ENCODE measurements at places on chromosomes 3 and 15. TPM values are rescaled to one million over a fixed set of nuclear protein-coding genes. Genes with fewer than 3 reads are reported as not detected.
A peak's percentile ranks its signal among the peaks of the same experiment; 100 is the strongest.

Gene GHSR
- total RNA-seq: not detected

Gene OR4F6
- not detected for total RNA-seq

Gene ETFA
- total RNA-seq: 99.3 TPM

Gene GCNT3
- not detected for total RNA-seq

Gene PPP1R14D
- not detected for total RNA-seq

Gene RLBP1
- 1.3 TPM for total RNA-seq

Gene MUC20
- total RNA-seq: not detected

Gene CHRM5
- not detected for total RNA-seq

Gene SKOR1
- total RNA-seq: 0.09 TPM

Gene ANKRD34C
- total RNA-seq: not detected

Gene PFN2
- 328 TPM for total RNA-seq

Gene RTP1
- 0.43 TPM for total RNA-seq

- H3K36me3 ChIP-seq: no peaks in the 10 kb centered on the region
- H3K27ac ChIP-seq: no peak overlapping the region
- no peak overlapping the region for H3K4me3 ChIP-seq
These were observed 26.7 kb downstream of the SYNM start for GRCh38 chr15:99131441-99132023.

- no peaks in the 10 kb centered on the region for H3K27me3 ChIP-seq
- H3K36me3 ChIP-seq: no peaks in the 10 kb centered on the region
- no peak overlapping the region for H3K27ac ChIP-seq
- no peak for DNase-seq
- no peak overlapping the region for H3K4me3 ChIP-seq
These were observed 430.7 kb upstream of the CBLB start for GRCh38 chr3:106299300-106300098.

- H3K36me3 ChIP-seq: no peaks in the 10 kb centered on the region
- peaks cover 6% of the 10 kb centered on the region for H3K4me1 ChIP-seq
- no peaks in the 10 kb centered on the region for H3K27me3 ChIP-seq
- DNase-seq: no peak
- H3K4me3 ChIP-seq: no peak overlapping the region
These were observed 24.5 kb upstream of the HDAC11 start for GRCh38 chr3:13455644-13456043.

GRCh38 chr3:23831517-23832394, 26.0 kb downstream of the UBE2E1 start:
- no peak overlapping the region for H3K4me3 ChIP-seq
- H3K27ac ChIP-seq: no peak overlapping the region
- H3K36me3 ChIP-seq: no peaks in the 10 kb centered on the region
- H3K27me3 ChIP-seq: no peaks in the 10 kb centered on the region
- no peak for DNase-seq
- peaks cover 30% of the 10 kb centered on the region for H3K4me1 ChIP-seq

- H3K27me3 ChIP-seq: no peaks in the 10 kb centered on the region
- no peak overlapping the region for H3K4me3 ChIP-seq
- no peak for DNase-seq
- H3K36me3 ChIP-seq: no peaks in the 10 kb centered on the region
- H3K27ac ChIP-seq: no peak overlapping the region
- no peaks in the 10 kb centered on the region for H3K4me1 ChIP-seq
These were observed 9.2 kb upstream of the ENTPD3 start for GRCh38 chr3:40377822-40378221.

DNA sequence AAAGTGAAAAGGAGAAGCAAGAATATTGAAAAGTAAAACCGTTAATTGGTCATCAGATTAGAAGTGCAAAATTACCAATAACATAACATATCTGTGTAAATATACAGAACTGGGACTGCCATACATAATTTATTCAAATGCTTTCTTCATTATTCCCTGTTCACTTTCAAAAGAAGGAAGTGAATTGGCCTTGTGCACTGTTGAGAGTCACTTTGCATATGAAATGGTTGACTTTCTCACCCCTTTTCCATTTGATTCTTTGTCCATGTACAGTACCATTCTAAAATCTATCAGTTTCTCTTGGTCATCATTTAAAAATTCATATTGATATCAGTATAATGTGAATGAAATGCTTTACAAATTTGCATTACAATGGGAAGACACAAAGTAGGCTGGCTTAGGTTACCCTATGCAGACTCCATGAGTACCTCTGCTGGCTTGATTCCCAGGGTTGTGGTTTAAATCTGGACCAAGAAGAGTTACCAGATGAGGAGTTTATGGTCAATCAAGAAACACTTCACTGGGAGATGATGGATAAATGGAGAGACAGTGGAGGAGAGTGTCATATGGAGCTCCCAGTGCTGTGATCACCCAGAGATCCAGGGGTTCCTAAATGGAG, 210.9 kb upstream of the TOPAZ1 start:
- H3K27ac ChIP-seq: no peak overlapping the region
- H3K4me3 ChIP-seq: no peak overlapping the region
- H3K27me3 ChIP-seq: no peaks in the 10 kb centered on the region
- H3K4me1 ChIP-seq: peaks cover 14% of the 10 kb centered on the region
- H3K36me3 ChIP-seq: no peaks in the 10 kb centered on the region

- H3K27ac ChIP-seq: no peak overlapping the region
- no peaks in the 10 kb centered on the region for H3K27me3 ChIP-seq
- no peaks in the 10 kb centered on the region for H3K36me3 ChIP-seq
- H3K4me1 ChIP-seq: peaks cover 12% of the 10 kb centered on the region
These were observed 93.7 kb upstream of the RBMS3 start for GRCh38 chr3:29186982-29187725.

- no peak overlapping the region for H3K4me3 ChIP-seq
- no peak overlapping the region for H3K27ac ChIP-seq
- no peak for DNase-seq
- peaks cover 3% of the 10 kb centered on the region for H3K4me1 ChIP-seq
- peaks cover 5% of the 10 kb centered on the region for H3K36me3 ChIP-seq
These were observed 209.0 kb upstream of the ALCAM start for GRCh38 chr3:105157766-105158085.

- no peaks in the 10 kb centered on the region for H3K27me3 ChIP-seq
- peaks cover 4% of the 10 kb centered on the region for H3K36me3 ChIP-seq
- no peak overlapping the region for H3K4me3 ChIP-seq
- H3K4me1 ChIP-seq: peaks cover 26% of the 10 kb centered on the region
- DNase-seq: no peak
These were observed 581.2 kb downstream of the PYDC2 start for GRCh38 chr3:192042116-192042515.

- no peak overlapping the region for H3K4me3 ChIP-seq
- peaks cover 38% of the 10 kb centered on the region for H3K27me3 ChIP-seq
- peaks cover 7% of the 10 kb centered on the region for H3K4me1 ChIP-seq
- H3K27ac ChIP-seq: no peak overlapping the region
- H3K36me3 ChIP-seq: no peaks in the 10 kb centered on the region
- DNase-seq: no peak
These were observed 18.3 kb upstream of the PKM start for GRCh38 chr15:72249142-72249810.

GRCh38 chr3:9769012-9769411, 735 bp downstream of the CAMK1 start:
- peaks cover 3% of the 10 kb centered on the region for H3K4me1 ChIP-seq
- no peak overlapping the region for H3K27ac ChIP-seq
- H3K4me3 ChIP-seq: peak overlapping the region; percentile 63
- H3K36me3 ChIP-seq: no peaks in the 10 kb centered on the region

DNA sequence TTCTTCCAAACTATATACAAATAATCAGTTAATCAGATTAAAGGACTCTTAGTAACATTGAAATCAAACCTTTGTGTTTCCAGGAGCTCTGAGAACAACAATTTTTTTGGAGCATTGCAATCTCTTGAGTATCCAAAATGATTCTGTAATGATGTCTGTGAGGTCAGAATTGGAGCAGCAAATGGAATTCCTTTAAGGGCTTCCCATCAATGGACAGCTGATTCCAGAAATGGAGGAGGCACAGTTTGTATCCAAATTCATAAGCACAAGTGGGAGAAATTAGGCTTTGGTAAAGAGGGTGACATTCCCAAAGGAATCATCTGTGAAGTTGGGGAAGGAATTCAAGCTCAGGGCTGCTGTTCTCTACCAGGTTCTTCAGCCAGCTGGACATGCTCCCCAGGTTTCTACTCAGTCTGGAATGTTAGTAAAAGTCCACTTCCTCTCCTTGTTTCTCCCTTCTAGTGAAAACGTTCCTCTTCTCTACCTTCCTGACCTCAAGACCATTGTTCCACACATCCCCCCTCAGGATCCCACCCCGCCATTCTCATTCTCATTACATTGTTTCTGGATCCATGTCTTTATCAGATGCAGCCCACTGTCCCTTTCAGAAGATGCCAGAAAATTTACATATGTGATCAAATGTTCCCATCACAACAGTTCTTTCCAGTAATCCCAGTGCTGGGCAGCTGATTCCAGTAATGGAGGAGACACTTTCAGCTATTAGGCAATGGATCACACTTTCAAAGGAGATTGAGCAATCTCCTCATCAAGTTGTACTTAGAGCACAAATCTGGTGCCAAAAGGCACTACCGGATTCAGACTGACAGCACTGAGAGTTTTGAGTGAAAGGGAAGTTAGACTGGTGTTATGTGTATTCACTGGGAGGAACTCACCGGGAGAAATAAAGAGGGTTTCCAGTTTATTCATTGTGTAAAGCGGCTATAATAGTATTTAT, 391.3 kb upstream of the TPRG1 start:
- H3K4me3 ChIP-seq: no peak overlapping the region
- no peak overlapping the region for H3K27ac ChIP-seq
- no peaks in the 10 kb centered on the region for H3K36me3 ChIP-seq
- peaks cover 9% of the 10 kb centered on the region for H3K4me1 ChIP-seq

- no peaks in the 10 kb centered on the region for H3K36me3 ChIP-seq
- peaks cover 7% of the 10 kb centered on the region for H3K4me1 ChIP-seq
- no peaks in the 10 kb centered on the region for H3K27me3 ChIP-seq
- H3K4me3 ChIP-seq: no peak overlapping the region
- no peak for DNase-seq
These were observed 75.5 kb upstream of the XCR1 start for GRCh38 chr3:46102780-46103130.

GRCh38 chr3:50687916-50688315, 13.2 kb downstream of the DOCK3 start:
- no peaks in the 10 kb centered on the region for H3K27me3 ChIP-seq
- H3K4me3 ChIP-seq: no peak overlapping the region
- H3K4me1 ChIP-seq: peaks cover 3% of the 10 kb centered on the region
- no peaks in the 10 kb centered on the region for H3K36me3 ChIP-seq

DNA sequence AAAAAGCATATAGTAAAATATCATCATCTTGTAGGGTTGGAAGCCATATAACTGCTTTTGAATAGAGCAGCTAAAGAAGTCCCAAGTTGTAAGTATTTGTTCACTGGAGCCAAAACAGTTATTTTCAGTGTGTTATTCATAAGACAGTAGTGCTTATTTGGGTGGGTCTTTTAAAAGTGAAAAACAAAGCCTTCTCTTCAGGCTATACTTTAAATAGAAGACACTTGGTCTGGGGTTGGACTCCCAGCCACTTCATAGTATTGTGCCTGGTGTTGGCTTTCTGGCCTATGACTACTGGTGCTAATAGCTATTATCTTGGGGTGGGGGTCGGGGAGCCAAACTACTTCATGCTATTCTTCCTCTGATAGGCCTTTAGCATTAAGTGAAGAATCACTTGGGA, 135.2 kb downstream of the SLC25A26 start:
- DNase-seq: no peak
- no peaks in the 10 kb centered on the region for H3K27me3 ChIP-seq
- no peaks in the 10 kb centered on the region for H3K36me3 ChIP-seq
- H3K27ac ChIP-seq: no peak overlapping the region
- no peak overlapping the region for H3K4me3 ChIP-seq
- no peaks in the 10 kb centered on the region for H3K4me1 ChIP-seq

- H3K27ac ChIP-seq: no peak overlapping the region
These were observed 943.6 kb downstream of the FHIT start for GRCh38 chr3:60307562-60308199.

- no peak overlapping the region for H3K27ac ChIP-seq
- no peak overlapping the region for H3K4me3 ChIP-seq
- H3K27me3 ChIP-seq: no peaks in the 10 kb centered on the region
These were observed 124.9 kb downstream of the ZBTB20 start for GRCh38 chr3:115022199-115022598.

- no peaks in the 10 kb centered on the region for H3K27me3 ChIP-seq
- no peak overlapping the region for H3K4me3 ChIP-seq
- DNase-seq: no peak
- no peak overlapping the region for H3K27ac ChIP-seq
- H3K36me3 ChIP-seq: no peaks in the 10 kb centered on the region
These were observed 153.5 kb downstream of the UACA start for GRCh38 chr15:70609889-70610288.

DNA sequence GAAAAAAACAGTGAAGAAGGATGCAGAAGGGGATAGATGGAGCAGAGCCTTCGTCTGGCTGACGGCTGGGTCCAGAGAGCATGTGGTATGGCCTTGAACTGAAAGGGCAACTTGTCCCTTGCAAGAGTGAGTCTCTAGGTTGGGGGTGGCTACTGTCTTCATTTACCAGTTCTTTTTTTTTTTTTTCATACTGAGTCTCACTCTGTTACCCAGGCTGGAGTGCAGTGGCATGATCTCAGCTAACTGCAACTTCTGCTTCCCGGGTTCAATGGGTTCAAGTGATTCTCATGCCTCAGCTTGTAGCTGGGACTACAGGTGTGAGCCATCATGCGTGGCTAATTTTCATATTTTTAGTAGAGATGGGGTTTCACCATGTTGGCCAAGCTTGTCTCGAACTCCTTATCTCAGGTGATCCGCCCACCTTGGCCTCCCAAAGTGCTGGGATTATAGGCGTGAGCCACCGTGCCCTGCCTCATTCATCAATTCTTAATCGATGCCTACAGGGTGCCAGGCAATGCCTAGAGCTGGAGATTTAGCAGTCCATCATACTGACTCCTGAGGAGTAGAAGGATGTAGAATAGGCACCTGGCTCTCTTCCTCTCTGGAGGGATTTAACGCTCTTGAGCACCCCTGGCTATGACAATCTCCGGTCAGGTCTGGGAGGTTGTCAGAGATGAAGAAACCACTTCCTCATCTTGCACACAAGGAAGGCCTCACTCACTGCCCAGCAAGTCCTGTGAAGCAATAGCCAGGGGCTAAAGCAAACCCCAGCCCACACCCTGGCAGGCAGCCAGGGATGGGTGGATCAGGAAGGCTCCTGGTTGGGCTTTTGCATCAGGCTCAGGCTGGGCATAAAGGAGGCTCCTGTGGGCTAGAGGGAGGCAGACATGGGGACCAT, at the start of gene CAMP:
Gene CAMP (plus strand): TSS at position 880 of the 898 bp plus-strand sequence. CDS start 17 bp downstream, at position 897.
- no peaks in the 10 kb centered on the region for H3K4me1 ChIP-seq
- H3K36me3 ChIP-seq: no peaks in the 10 kb centered on the region
- no peak within 1 kb of the TSS for H3K4me3 ChIP-seq
- H3K27me3 ChIP-seq: no peaks in the 10 kb centered on the region
- H3K27ac ChIP-seq: no peak within 1 kb of the TSS

DNA sequence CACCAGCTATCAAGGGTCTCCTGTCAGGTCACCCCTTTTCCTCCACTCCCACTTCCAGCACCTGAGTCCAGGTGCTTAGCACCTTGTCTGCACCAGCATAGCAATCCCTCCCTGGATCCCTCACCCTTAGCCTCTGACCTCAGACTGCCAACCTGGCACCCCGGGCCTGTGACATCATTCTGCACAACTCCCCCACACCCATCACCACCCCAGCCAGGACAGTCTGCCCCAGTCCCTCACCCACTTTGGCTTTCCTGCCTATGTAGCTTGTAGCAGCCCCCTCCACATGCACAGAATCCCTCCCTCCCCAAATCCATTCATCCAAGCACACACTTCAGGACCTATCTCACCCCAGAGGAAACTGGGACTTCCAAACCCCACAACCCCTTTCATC, 819 bp upstream of the PLXNB1 start:
- no peak overlapping the region for H3K4me3 ChIP-seq
- no peaks in the 10 kb centered on the region for H3K27me3 ChIP-seq
- H3K36me3 ChIP-seq: no peaks in the 10 kb centered on the region

Data from neural progenitor cell (in vitro differentiated cells).